Spinal cord (tissue), 10 donors: ENCODE measurements at places on chromosomes 2 and 18. TPM values are rescaled to one million over a fixed set of nuclear protein-coding genes. Genes with fewer than 3 reads are reported as not detected.
A peak's percentile ranks its signal among the peaks of the same experiment; 100 is the strongest.

- peak overlapping the region; percentile 39 for H3K4me3 ChIP-seq
- peak; percentile 73 for DNase-seq
- no peak overlapping the region for H3K27ac ChIP-seq
- H3K27me3 ChIP-seq: peaks cover 46% of the 10 kb centered on the region
- peaks cover 39% of the 10 kb centered on the region for H3K4me1 ChIP-seq
Measured at GRCh38 chr18:49560624-49561288, 1.1 kb upstream of the LIPG start.

GRCh38 chr2:10885094-10885860, 26.5 kb upstream of the KCNF1 start:
- H3K4me1 ChIP-seq: peaks cover 32% of the 10 kb centered on the region
- no peak for DNase-seq
- no peaks in the 10 kb centered on the region for H3K27me3 ChIP-seq
- peak overlapping the region; percentile 86 for H3K27ac ChIP-seq

DNA sequence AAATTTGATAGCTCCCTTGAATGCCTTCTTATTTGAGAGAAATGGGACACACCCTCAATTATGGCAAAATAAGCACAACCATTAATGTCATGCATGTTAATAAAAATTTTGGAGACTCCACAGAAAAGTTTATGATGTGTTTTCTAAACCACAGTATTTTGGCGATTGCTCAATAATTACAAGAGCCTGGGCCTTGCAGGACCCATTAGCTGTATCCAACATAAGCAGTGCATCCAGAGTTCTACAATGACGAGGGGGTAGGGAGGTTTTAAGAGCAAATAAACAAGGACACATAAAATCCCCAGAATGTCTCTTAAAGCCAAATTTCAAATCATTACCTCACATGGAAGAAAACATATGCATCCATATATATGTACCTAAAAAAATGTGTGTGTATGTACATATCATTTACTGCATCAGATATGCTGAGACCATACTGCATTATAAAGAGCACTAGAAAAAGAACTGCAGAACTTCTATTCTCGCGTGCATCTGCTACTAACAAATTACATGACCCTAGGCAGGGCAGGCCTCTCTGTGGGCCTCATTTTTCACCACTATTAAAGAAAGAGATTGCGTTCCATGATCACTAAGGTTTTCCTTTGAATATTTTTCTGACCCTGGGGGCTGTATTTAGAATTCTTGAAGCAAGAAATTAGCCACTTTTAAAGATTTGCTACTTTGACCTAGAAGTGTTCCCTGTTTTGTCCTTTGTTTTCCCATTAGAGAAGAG, 38.0 kb downstream of the CMPK2 start:
- H3K4me3 ChIP-seq: no peak overlapping the region
- DNase-seq: peak; percentile 59
- no peaks in the 10 kb centered on the region for H3K27me3 ChIP-seq
- H3K4me1 ChIP-seq: peaks cover 4% of the 10 kb centered on the region

Gene CLEC4F
- polyA plus RNA-seq: not detected

Gene IFIH1
- 4.9 TPM for polyA plus RNA-seq

DNA sequence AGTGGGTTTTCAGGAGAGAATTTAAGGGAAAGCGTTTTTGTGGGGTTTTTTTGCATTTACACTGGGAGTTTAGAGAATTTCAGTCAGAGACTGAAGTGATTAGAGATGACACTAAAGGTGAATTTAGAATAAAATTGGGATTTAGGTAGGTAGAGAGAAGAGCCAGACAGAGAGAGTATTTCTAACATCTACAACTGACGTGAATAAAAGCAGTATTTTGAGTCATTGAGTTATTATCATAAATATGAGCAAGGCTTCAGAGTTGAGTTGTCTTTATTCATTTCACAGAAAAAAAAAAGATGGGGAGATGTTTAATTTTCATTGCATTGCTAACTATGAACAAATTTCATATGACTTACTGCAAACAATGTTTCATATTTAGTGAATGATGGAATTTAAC, 202.9 kb downstream of the DPP4 start:
- H3K27me3 ChIP-seq: no peaks in the 10 kb centered on the region
- H3K36me3 ChIP-seq: no peaks in the 10 kb centered on the region
- no peak overlapping the region for H3K27ac ChIP-seq
- H3K4me3 ChIP-seq: no peak overlapping the region

DNA sequence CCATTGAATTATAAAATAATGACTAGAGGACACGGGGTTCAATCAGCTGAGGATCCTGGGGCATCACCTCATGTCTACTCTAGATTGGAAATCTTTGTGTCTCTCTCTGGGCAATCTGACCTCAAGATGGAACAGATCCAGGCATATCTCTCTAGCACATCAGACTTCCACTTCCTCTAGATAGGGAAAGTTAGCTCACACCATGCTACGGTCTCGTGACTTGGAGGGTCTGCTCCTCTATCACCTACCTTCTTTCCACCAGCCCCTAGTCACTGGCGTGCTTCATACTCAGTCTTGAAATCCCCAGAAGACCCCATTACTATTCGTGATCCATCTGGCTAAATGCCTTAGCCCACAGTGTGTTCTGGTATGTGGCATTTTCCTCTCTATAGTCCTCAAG, 148.8 kb downstream of the ANKRD44 start:
- H3K4me3 ChIP-seq: no peak overlapping the region
- H3K27me3 ChIP-seq: no peaks in the 10 kb centered on the region
- H3K36me3 ChIP-seq: no peaks in the 10 kb centered on the region
- H3K27ac ChIP-seq: no peak overlapping the region

DNA sequence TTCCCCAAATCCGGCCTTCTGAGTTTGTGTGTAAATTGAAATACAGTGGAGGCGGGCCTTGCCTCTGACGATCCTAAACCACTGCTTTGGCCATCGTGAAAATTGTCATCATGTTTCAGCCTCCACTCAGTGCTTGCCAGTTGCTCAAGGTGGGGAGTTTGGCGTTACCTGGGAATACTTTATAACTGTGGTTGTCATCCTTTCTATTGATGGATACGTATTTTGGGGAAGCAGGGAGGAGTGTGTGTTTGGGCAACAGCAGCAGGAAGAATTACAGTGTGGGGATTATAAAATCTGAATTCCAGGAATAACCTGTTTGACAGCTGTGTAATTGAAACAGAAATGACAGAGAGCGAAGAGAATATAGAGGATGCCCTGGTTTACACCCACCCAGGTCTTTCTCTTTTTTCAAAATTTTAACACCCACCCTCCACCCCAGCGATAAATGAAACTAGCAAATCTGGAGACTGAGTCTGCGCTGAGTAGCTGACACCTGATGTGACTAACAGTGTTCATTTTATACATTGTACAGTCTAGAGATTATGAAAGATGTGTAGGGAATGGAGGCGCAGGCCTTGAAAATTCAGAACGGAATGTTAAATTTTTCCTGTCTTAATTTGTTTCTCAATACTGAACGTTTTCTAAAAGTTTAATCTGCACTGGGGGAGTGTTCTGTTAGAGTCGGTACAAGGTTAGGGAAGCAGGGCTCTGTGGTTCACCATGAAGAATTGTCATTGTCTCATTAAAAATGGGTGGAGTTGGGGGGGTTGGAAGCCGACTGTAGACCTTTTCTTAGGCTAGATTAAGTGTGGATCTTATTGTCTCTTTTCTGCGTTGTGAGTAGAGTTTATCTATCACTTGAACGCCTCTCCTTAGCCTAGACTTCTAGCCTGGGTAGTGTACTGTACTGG, 1.6 kb downstream of the MAP4K4 start:
- peaks cover 8% of the 10 kb centered on the region for H3K36me3 ChIP-seq
- peak overlapping the region; percentile 83 for H3K4me3 ChIP-seq
- peak overlapping the region; percentile 87 for H3K27ac ChIP-seq
- no peaks in the 10 kb centered on the region for H3K27me3 ChIP-seq
- H3K4me1 ChIP-seq: peaks cover 13% of the 10 kb centered on the region
- DNase-seq: peak; percentile 14

DNA sequence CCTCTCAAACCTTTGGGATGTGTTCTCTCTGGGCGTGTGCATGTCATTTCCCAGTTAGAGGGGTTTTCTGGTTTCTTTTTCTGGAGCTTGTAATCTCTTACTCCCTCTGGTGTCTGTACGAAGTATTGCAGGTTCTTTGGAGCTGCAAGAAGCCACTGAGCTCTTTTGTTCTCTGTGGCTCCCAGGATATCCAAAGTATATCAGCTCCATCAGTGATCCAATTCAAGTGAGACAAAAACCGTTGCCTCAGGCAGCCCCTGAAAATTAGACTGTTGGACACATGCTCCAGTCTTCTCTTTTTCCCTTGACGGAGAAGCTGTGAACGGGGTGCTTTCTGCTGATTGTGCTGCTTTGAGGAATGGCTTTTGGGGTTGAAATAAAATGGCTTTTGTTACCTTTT, 59.0 kb upstream of the LDLRAD4 start:
- H3K27ac ChIP-seq: no peak overlapping the region
- H3K27me3 ChIP-seq: no peaks in the 10 kb centered on the region
- no peak overlapping the region for H3K4me3 ChIP-seq
- H3K4me1 ChIP-seq: peaks cover 8% of the 10 kb centered on the region

GRCh38 chr2:54092940-54093339, 22.5 kb upstream of the ACYP2 start:
- H3K36me3 ChIP-seq: no peaks in the 10 kb centered on the region
- no peak for DNase-seq
- H3K27ac ChIP-seq: no peak overlapping the region
- H3K4me1 ChIP-seq: no peaks in the 10 kb centered on the region

DNA sequence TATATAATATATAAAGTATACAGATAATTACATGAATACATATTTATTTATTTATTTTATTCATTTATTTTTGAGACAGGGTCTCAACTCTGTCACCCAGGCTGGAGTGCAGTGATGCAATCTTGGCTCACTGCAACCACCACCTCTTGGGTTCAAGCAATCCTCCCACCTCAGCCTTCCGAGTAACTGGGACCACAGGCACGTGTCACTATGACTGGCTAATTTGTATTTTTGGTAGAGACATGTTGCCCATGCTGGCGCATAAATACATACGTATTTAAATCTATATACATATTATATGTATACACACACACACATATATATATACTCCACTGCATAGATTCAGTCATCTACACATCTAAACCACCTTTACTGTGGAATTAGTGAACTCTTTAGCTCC, 20.6 kb upstream of the NDUFV2 start:
- DNase-seq: no peak
- no peak overlapping the region for H3K27ac ChIP-seq
- H3K4me3 ChIP-seq: no peak overlapping the region
- H3K27me3 ChIP-seq: no peaks in the 10 kb centered on the region

Gene SLC38A11
- 4.2 TPM for polyA plus RNA-seq

Gene LRRC30
- not detected for polyA plus RNA-seq
